GM12878 (cell line): ENCODE measurements at places on chromosomes 7 and 10. TPM values are rescaled to one million over a fixed set of nuclear protein-coding genes. Genes with fewer than 3 reads are reported as not detected.

DNA sequence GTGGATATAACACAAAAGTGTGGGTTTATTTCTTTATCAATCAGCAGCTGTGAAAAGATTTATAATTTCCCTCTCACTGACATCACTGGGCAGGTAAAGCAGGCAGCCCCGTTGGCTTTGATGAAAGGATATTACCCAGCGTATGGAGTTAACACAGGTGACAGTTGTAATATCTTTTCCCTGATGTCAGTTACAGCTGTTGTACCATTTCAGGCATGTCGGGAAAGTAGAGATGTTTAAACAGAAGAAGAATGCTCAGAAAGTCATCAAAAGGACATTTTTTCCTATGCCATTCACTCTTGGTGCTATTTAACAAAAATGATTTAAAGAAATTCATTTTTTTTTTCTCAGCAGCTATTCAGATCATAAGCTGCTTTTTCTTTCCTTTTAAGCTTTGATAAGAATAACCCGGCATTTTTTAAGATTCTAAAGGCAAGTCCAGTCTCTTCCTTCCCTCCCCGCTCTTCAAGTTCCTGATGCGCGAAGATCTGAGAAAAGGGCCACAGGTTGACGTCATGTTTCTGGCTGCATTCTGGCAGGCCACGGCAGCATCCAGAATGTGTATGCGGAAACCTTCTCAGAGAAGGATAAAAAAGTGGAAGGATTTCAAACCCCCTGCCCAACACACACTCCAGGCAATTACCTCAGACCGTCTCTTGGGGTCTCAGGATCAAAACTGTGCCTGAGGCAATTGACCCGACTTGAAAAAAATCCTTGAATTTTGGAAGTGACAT is 32.5 kb upstream of the ADAM12 start:
- no peaks in the 10 kb centered on the region for H3K4me1 ChIP-seq
- H3K27me3 ChIP-seq = no peaks in the 10 kb centered on the region
- H3K4me3 ChIP-seq = no peak overlapping the region
- no peaks in the 10 kb centered on the region for H3K36me3 ChIP-seq
- DNase-seq = no peak

- no peaks in the 10 kb centered on the region for H3K4me1 ChIP-seq
- no peak overlapping the region for H3K27ac ChIP-seq
- no peaks in the 10 kb centered on the region for H3K36me3 ChIP-seq
- no peaks in the 10 kb centered on the region for H3K27me3 ChIP-seq
- no peak for DNase-seq
- H3K4me3 ChIP-seq = no peak overlapping the region
Observed at GRCh38 chr7:17651341-17651740, 289.0 kb downstream of the SNX13 start.

GRCh38 chr7:19939746-19940145 is 166.3 kb upstream of the TMEM196 start:
- no peak overlapping the region for H3K4me3 ChIP-seq
- H3K36me3 ChIP-seq = no peaks in the 10 kb centered on the region
- H3K27me3 ChIP-seq = no peaks in the 10 kb centered on the region
- no peak for DNase-seq
- no peak overlapping the region for H3K27ac ChIP-seq

DNA sequence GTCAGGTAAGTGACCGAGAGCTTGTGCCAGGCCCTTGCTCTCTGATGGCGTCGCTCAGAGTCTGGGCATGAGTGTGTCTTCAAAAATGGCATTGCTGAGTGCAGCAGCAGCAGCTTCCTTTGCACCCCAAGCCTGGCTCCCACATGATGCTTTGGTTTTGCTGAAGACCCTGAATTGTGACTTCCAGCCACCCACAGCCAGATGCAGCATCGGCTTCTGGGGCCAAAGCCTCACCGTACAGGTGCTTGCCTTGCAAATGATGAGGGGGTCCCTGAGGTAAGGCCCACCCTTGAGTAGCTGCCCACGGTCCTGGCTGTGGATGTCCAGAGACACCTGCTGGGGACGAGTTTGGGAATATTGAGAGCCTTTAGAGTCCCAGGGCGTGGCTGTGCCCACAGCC is 57.9 kb downstream of the JAKMIP3 start:
- no peak overlapping the region for H3K27ac ChIP-seq
- no peak for DNase-seq
- H3K36me3 ChIP-seq = no peaks in the 10 kb centered on the region
- H3K4me3 ChIP-seq = no peak overlapping the region
- no peaks in the 10 kb centered on the region for H3K4me1 ChIP-seq
- no peaks in the 10 kb centered on the region; the same call in 1 of the 2 replicates for H3K27me3 ChIP-seq

DNA sequence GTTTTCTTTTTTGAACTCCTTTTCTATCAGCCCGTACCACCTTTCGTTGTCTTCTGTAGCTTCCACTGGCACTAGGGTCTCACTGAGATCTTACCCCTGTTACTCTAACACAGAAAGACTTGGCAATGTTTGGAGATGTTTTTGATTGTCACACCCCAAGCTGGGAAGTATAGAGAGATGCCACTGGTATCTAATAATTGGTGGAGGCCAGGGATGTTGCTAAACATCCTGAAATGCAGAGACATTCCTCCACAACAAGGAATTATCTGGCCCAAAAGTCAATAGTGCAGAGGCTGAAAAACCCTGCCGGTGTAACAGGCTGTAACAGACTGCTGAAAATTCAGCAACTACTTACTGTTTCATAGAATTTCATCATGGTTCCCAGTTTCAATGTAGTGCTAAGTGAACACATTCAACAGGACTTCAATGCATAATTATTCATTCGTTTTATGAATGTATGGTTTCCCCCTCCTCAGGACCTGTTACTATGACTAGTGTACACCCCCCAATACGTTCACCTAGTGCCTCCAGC is 115.9 kb downstream of the TRIM24 start:
- no peaks in the 10 kb centered on the region for H3K27me3 ChIP-seq
- no peaks in the 10 kb centered on the region for H3K4me1 ChIP-seq
- no peak overlapping the region for H3K27ac ChIP-seq
- DNase-seq = no peak
- peaks cover 12% of the 10 kb centered on the region for H3K36me3 ChIP-seq
- H3K4me3 ChIP-seq = no peak overlapping the region

Gene VPS41
- total RNA-seq = 62.5 and 63.2 TPM in 2 replicates

Gene CALCR
- total RNA-seq = not detected in 2 replicates

Gene TMEM178B
- total RNA-seq = 0.03 and 0.05 TPM in 2 replicates
